PC-3 (cell line): ENCODE measurements at places on chromosomes 16 and 17. TPM values are rescaled to one million over a fixed set of nuclear protein-coding genes. Genes with fewer than 3 reads are reported as not detected.
A peak's percentile ranks its signal among the peaks of the same experiment; 100 is the strongest.

GRCh38 chr16:68047987-68048386, 24.9 kb downstream of the DUS2 start:
- H3K4me1 ChIP-seq: no peaks in the 10 kb centered on the region
- 0 out of 2 replicates have a peak, but pooled peaks cover 2% of the 10 kb centered on the region for H3K36me3 ChIP-seq

Gene KRTAP3-1
- total RNA-seq: 1.6 TPM in 1 of 2 replicates, not detected in the other

Gene AATK
- 1.1 and 1.7 TPM in 2 replicates for total RNA-seq

Gene ADGRG3
- not detected in 2 replicates for total RNA-seq

Gene RHOT2
- 93.0 and 100 TPM in 2 replicates for total RNA-seq

DNA sequence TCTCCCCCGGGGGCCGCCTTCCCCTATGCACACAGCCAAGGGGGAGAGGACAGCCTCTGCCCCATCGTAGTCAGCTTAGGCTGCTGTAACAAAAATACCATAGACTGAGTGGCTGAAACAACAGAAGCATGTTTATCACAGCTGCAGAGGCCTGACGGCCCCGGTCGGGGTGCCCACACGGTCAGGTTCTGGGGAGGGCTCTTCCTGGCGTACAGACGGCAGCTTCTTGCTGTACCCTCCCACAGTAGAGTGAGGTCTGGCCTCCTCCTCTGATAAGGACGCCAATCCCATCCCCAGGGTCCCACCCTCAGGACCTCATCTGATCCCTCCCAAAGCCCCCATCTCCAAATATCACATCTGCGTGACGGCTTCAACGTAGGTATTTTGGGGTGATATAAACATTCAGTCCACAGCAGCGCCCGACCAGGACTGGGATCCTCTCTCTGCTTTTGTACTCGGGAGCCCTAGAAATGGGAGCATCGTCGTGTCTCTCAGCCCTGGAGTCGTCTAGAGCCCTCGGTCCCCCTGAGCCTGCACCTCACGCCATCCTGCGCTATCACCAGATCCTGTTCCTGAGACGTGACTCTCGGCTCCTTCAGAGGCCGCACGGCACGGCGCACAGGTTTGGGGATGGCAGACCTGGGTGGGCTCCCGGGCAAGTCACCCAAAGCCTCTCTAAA, 67.8 kb downstream of the RPH3AL start:
- no peaks in the 10 kb centered on the region for H3K27me3 ChIP-seq
- H3K27ac ChIP-seq: no peak overlapping the region
- no peak overlapping the region for H3K4me3 ChIP-seq
- H3K4me1 ChIP-seq: no peaks in the 10 kb centered on the region
- no peaks in the 10 kb centered on the region for H3K36me3 ChIP-seq
- no peak for DNase-seq

- DNase-seq: no peak
- no peak overlapping the region for H3K4me3 ChIP-seq
- H3K4me1 ChIP-seq: peaks cover 4% of the 10 kb centered on the region; the same call in 1 of the 2 replicates
- H3K36me3 ChIP-seq: no peaks in the 10 kb centered on the region
- H3K27me3 ChIP-seq: no peaks in the 10 kb centered on the region
- no peak overlapping the region for H3K27ac ChIP-seq
These were observed 39.2 kb downstream of the ADCY7 start for GRCh38 chr16:50305441-50306061.

DNA sequence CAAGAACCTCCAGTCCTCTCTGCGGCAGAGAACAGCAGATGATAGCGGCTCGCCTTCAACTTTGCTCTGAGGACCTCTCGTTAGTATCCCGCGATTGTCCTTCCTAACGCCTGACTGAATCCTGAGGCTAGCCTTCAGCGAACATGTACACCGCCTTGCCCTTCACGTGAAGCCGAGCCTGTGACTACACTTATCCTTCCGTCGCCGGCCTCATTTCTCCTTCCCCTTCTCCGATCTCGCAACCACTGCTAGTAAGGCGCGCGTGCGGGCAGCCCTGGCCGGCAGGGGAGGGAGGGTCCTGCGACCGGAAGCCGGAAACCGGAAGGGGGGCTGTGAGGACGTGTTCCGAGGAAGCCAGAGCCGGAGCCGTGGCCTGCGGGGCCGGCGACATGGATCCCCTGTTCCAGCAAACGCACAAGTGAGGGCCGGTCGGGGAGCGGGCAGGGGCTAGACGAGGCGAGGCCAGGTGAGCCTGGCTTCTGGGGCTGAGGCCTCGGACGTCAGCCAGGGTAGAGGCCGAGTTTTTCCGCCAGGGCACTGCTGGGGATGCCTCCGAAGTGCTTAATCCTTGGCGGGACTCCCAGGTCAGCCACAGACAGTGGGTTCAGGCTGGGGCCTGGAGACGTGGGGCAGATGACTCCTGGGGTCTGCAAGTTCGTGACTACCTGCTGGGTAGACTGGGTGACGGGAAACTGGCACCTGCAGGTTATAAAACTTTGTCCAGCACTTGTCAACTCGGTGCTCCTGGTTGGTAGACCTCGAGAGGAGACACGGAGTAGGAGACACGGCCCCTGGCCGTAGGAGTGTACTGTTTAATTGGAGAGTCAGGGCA, at the start of gene GOSR2:
Gene GOSR2 (plus strand): TSS at position 357 of the 832 bp plus-strand sequence. CDS start 33 bp downstream, at position 390.
- H3K36me3 ChIP-seq: peaks cover 6% of the 10 kb centered on the region; the same call in 1 of the 2 replicates
- H3K4me3 ChIP-seq: peak within 1 kb of the TSS; percentile 98
- peak; percentile 89 for DNase-seq
- peaks cover 9% of the 10 kb centered on the region; the same call in 1 of the 2 replicates for H3K4me1 ChIP-seq

DNA sequence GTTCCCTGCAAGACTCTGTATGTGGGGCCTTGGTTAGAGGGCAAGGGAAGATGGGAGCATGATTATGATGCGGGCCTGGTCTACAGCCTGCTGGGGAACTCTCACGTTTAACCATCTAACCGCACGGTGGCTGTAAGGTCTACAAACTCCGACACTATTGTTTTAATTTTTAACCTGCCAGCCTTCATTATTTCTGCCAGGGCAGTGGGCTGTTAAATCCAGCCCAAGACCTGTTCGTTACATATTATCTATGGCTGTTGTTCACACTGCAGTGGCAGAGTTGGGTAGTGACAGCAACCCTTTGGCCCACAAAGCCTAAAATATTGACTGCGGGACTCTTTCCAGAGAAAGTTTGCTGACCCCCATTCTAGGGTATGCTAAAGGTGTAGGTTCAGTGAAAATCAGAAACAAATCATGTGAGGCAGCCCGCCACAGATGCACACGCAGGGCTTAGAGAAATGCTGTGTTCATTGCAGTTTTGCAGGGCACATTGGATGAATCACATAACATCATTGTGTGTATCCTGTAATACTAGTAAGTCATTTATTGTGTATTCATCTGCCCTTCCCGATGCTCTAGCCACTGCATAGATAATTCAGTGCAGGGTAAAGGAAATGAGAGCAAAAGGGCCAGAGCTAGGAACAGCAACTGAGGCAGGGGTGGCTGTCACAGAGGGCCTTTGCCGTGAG, 14.3 kb downstream of the SNX29 start:
- H3K27me3 ChIP-seq: no peaks in the 10 kb centered on the region
- no peak for DNase-seq
- H3K36me3 ChIP-seq: no peaks in the 10 kb centered on the region
- no peaks in the 10 kb centered on the region for H3K4me1 ChIP-seq
- H3K27ac ChIP-seq: no peak overlapping the region

DNA sequence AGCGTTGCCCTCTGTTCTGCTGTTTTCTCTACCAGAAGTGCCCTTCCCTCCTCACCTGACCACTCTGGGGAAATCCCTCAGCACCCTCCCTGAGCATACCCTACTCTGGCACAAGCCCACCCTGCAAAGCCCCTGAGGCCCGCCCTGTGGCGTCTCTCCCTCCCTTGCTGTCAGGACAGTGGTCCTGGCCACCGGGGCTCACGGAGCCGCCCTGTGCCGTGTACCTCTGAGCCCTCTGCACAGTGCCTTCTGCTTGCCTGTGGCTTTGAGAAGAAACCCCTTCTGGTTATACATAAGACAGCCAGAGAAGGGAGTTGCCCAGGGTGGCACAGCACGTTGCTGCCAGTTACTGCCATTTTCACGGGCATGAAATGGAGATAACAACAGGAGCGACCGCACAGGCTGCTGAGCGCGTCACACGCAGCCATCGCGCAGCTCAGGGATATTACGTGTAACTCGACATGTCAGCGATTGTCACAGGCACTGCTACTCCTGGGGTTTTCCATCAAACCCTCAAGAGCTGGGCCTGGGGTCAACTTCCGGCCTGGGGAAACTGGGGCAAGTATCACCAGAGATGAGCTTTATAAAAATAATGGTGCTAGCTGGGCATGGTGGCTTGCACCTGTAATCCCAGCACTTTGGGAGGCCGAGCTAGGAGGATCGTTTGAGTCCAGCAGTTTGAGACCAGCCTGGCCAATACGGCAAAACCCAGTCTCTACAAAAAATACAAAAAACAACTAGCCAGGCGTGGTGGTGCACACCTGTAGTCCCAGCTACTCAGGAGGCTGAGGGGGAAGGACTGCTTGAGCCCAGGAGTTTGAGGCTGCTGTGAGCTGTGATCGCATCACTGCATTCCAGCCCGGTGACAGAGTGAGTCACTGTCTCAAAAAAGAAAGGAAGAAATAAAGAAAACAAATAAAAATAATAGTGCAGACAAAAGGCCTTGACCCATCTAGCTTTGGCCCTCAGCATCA, 14.8 kb downstream of the SCGB1C2 start:
- H3K36me3 ChIP-seq: no peaks in the 10 kb centered on the region
- no peaks in the 10 kb centered on the region for H3K27me3 ChIP-seq
- peak; percentile 41 for DNase-seq
- no peak overlapping the region for H3K27ac ChIP-seq
- no peak overlapping the region for H3K4me3 ChIP-seq

DNA sequence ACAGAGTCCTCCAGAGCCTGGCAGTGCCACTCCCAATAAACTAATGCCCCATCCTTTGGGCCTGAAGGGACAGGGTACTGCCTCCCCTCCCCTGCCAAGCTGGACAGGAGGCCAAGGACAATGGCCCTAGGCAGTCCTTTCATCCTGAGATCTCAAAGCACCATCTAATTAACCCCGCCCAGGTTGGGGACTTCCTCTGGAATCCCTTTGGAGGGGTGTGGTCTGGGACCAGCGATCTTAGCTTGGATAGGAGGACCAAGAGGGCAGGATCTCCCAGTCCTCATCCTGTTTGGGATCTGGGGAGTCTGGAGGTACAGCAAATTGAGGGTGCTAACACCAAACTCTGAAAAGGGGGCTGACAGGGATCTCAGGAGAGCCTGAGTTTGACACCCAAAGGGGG, 18.2 kb upstream of the SP6 start:
- peaks cover 15% of the 10 kb centered on the region for H3K4me1 ChIP-seq
- no peak overlapping the region for H3K4me3 ChIP-seq
- no peaks in the 10 kb centered on the region for H3K36me3 ChIP-seq
- H3K27ac ChIP-seq: no peak overlapping the region
- no peaks in the 10 kb centered on the region for H3K27me3 ChIP-seq

GRCh38 chr16:35750701-35751104, 2291.3 kb downstream of the TP53TG3F start:
- no peaks in the 10 kb centered on the region for H3K27me3 ChIP-seq
- no peaks in the 10 kb centered on the region for H3K36me3 ChIP-seq
- H3K4me1 ChIP-seq: no peaks in the 10 kb centered on the region

Gene RIPOR1
- total RNA-seq: 14.8 and 30.8 TPM in 2 replicates

Gene LGALS9B
- not detected in 2 replicates for total RNA-seq

DNA sequence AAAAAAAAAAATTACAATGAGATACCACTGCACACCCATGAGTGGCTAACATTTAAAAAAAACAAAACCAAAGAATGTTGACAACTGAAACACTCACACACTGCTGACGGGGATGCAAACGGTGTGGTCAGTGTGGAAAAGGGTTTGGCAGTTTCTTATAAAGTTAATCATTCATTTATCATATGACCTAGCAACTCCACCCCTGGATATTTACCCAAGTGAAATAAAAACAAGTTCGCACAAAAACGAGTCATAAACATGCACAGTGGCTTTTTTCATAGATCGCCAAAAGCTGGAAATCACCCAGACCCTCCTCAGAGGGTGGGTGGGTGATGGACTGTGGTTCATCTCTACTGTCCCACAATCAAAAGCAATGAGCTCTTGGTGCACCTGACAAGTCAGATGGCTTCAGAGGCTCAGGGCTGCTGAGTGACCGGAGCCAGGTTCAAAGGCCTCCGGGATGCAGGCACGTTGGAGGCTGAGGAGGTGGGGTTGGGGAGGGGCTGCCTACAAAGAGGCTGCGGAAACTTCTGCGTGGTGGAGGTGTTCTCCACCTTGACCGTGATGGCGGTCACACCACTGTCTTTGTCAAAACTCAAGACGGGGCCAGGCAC, 14.2 kb downstream of the RAB40B start:
- no peaks in the 10 kb centered on the region for H3K27me3 ChIP-seq
- no peak overlapping the region for H3K4me3 ChIP-seq
- peak; percentile 48 for DNase-seq
- peaks cover 5% of the 10 kb centered on the region; the same call in 1 of the 2 replicates for H3K36me3 ChIP-seq

- peak; percentile 54 for DNase-seq
- no peaks in the 10 kb centered on the region for H3K27me3 ChIP-seq
- peaks cover 20% of the 10 kb centered on the region for H3K4me1 ChIP-seq
- peak overlapping the region; percentile 80 for H3K4me3 ChIP-seq
- H3K27ac ChIP-seq: peak overlapping the region; percentile 69
- H3K36me3 ChIP-seq: no peaks in the 10 kb centered on the region
These were observed 21.1 kb downstream of the NPTX1 start for GRCh38 chr17:80455336-80455710.

Gene PRAC2
- total RNA-seq: 44.1 and 51.4 TPM in 2 replicates

Gene ATP2C2
- total RNA-seq: 26.0 and 40.5 TPM in 2 replicates

Gene CTRL
- total RNA-seq: 0.98 and 1.6 TPM in 2 replicates
